Myocyte (in vitro differentiated cells): ENCODE measurements at places on chromosomes 3 and 15.
A peak's percentile ranks its signal among the peaks of the same experiment; 100 is the strongest.

DNA sequence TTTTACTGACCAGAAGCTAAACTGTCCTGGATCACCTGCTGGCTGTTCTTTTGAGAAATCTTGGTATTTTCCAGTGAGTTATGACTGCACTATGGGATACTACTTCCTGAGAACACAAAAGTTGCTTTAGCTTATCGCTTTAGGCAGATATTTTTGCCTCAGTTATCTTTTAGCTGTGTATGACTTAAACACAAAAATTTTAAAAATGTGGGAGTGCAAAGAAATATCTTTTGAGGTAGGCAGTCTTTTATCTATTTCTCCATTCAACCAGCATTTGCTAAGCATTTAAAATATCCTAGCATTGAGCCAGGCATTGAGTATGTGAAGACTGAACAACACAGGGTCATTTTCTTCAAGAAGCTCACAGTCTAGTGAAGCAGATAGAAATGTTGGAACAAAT, 981.9 kb downstream of the FHIT start:
- DNase-seq: no peak

DNA sequence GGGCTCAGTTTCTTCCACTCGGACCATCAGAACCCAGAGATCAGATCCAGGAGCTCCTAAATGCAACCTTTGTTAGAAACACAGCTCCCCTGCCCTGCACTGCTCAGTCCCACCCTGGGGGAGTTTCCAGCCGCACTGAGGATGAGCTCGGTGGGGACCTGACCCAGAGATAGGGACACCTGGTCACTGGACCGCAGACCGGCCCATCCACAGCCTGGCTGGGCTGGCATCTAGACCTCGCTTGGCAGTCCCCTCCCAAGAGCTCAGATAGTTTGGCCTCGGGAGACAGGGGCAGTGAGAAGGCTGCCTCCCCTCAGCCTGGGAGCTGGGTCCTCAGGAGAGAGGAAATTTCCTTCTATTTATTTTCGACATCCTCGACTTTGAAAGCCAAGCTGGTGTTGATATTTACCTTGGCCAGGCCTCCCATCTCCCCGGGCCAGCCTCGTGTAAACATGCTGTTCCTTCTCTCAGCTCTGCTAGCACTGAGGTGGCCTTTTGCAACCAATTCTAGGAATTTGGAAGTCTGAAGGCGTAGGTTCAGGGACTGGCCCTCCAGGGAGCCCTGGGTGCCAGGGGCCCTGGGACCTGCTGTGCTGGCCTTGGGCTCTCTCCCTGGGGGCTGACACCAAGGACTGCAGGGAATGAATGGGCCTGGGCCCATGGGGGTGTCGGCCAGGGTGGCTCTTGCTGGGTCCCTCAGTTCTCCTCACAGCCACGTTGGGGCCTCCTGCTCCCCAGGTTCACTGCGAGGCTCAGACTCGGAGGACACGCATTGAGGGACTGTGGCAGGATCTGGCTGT, 90.1 kb downstream of the VGLL4 start:
- DNase-seq: no peak

GRCh38 chr3:159635047-159635641, 353.5 kb upstream of the IL12A start:
- DNase-seq: peak; percentile 47

DNA sequence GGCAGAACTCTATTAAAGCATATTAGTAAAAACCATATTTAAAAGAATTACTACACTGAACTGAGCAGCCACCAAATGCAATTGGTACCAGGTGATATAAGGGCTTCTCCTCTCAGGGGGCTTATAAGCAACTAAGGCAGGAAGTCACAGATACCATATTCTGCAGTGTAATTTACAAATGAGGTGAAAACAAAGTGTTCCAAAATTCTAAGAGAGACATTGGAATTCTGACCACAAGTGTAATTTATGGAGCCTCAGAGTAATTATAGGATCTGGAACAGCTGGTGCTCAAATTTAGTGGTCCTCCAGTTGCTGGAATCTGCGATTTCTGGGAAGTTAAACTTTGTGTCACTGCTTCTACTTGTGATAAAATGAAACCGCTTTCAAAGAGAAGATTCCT, 3.1 kb upstream of the NR1I2 start:
- peak; percentile 71 for DNase-seq

DNA sequence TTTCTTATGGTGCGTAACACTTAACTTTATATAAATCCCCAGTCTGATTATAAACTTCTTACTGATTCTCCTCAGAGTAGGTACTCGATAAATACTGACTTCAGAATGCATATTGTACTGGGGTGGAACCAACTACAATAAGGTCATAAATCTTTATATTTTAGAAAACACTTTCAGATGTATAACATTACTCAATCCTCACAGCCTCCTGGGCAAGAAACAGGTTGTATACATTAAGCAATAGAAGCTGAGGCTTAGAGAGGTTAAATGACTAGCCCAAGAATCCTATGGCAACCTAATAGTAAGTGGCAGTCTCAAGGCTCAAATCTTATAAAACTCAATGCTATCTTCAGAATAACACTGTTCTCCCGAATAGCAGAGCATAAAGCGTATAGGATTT, 9.1 kb downstream of the VPS13C start:
- DNase-seq: no peak
